ENCODE measurements at places on chromosomes 12 and 14.

DNA sequence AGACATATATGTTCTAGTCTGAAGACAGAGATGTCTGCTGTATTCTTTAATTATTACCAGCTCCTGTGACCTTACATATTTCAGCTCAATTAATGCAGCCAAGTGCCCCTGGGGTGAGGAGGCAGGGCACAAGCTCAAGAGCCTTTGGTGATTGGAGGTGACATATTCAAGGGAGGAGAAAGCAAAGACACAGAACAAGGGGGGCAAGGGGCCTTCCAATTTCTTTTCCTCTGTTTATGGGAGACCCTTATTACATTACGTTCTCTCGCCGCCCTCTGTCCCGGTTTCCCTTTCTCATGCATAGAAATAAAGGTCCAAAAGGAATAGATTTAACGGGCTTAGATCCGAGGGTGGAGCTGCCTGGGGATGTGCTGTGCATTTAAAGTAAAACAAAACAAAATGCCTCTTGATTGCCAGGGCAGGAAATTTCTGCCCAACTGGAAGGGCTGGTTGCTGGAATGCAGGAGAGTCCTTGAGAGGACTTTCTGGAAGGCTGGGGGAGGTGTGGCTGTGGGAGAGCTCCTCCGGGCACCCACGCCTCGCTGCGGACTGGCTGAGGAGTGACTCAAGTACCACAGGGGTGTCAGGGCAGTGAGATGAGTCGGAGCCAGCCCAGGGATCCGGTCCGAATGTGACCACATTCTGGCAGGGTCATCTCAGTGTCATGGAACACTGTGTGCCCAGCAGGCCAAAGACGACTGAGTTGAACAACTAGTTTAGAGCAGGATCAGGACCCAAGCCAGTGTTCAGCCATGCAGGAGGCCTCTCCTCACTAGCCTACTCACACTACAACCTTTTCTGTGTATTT, 32.1 kb upstream of the GSG1 start:
- DNase-seq = no peak

DNA sequence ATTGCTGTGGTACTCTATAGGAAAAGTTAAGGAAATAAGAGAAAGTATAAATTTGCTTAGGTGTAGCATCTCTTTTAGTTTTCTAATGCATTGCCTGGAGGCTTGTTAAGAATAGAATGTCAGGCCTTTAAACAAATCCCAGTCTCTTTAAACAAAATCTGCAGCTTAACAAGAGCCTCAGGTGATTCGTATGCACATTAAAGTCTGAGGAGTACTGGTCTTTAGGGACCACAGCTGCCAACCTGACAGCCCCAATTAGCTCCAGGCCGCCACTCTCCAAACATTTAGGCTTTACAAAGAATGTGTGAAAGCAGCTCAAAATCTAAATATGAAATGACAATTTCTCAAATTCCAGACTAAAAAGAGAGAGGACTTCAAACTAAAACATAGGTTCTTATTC, 35.7 kb downstream of the PAWR start:
- DNase-seq = no peak

- DNase-seq = no peak
Observed at GRCh38 chr12:115423546-115423987, 739.6 kb upstream of the TBX3 start.

DNA sequence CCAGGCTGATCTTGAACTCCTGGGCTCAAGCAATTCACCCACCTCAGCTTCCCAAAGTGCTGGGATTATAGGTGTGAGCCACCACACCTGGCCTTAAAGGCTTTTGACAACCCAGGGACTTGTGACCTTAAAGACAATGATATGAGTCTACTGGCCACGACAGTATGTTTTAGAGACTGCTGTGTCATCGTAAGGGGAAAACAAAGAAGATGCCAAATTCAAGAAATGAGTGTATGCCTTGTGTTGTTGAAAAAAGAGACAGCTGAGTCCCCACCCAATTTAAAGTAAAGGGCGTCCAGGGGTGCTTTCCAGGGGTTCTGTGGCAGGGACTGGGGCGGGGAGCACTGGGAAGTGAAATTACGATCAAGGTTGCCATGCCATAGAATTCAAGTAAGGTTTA, 26.4 kb upstream of the FBXO21 start:
- DNase-seq = no peak

GRCh38 chr12:123801573-123802178, 39.6 kb downstream of the DNAH10 start:
- no peak for DNase-seq

- DNase-seq = no peak
Observed at GRCh38 chr12:52838609-52839435, 4.7 kb upstream of the KRT79 start.

GRCh38 chr14:95023886-95024285, 133.4 kb downstream of the DICER1 start:
- DNase-seq = no peak

DNA sequence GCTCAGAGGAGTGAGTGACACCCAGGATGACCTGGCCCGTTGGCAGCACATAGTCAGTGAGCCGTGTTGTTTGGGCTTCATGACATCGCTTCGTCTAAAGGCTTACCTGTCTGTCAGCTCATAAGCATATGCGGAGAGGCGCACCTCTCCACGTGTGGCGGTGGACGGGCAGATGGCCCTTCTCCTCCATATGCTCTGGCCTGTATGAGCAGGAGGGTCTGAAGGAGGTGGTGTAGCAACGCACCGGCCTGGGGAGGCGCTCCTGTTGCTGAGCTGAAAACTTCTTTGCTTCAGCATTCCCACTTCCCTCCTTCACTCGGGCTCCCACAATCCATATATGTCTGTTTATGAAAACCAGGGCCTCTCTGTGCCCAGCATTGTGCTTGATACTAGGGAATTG, 186.1 kb downstream of the TSPAN9 start:
- no peak for DNase-seq

DNA sequence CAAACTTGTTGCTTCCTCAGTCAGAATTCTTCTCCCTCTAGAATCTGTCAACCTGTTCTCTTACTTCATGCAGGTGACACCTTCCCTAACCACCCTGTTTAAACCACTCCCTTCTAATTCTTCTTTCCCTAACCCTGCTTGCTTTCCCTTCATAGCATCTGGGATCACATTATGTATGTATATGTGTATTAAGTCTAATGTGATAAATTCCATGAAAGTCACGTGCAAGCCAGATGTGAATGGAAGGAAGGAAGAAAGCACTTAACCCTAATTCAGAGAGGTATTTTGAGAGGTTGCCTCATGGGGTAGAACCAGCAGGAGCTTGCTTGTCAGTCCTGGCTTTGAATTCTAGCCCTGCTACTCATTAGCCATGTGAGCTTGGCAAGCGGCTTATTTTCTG, 340.0 kb downstream of the TRHDE start:
- DNase-seq = no peak

DNA sequence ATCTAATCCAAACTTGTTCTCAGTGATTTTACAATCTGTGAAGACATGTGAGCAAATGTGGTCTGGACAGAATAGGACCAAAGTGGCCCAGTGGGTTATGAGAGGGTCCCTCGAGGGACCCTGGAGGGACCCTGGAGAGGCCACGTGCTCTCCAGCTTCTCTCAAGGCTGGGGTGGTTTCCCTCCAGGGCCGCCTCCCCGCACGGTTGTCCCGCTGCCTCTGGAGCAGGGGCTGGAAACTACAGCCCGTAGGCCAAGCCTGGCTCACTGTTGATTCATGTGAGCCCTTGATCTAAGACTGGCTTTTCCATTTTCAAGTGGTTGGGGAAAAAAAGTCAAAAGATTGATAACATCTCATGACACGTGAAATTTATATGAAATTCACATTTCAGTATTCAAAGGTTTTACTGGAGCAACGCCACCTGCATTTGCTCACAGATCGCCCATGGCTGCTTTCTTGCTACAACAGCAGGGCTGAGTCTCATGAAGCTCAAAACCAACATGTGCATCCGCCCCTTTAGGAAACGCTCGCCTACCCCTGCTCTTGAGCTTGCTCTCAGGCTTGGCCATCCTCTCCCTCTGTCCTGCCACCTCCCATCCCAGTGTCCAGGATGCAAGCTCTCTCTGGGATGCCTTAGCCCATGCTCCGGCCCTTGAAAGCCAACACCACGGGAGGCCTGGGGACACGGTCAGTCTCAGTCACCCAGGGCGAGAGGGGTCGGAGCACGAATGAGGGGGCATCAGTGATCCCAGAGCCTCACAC, 12.1 kb upstream of the LRTM2 start:
- DNase-seq = no peak

- no peak for DNase-seq
Observed at GRCh38 chr12:20314328-20314727, 54.0 kb upstream of the PDE3A start.

DNA sequence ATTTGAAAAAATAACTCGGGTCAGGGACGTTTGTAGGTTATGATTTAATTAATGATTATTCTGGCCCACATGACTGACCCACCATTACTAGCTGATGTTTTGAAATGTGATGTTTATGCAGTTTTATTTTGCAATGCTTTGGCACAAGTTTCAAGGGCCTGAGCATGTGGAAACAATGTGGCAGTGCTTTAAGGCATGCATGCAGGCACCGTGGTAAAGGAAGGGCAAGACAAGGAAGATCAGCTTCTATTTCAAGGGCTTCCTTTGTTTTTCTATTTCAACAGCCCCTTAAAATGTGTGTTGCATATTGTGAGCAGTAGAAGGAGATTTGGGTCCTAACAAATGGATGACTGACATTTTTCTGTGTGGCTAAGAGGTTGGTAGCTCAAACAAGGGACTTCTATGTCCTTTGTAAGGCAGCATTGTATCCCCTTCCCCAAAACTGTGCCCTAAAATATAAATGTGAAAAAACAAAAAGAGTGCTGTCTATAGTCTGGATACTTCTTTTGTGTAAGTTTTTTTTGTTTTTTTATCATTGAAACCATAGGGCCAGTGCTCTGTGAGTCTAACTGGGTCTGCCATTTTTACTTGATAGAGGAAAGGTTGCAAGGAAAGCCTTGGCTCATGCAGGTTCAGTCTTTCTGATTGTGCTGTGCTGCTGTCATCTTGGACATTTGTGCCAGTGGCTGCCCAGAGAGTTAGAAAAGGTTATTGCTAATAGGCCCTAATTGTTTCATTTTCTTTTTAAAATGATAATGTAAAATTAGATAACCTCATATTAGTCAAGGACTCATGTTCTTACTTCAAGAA, 103.5 kb downstream of the FGD4 start:
- DNase-seq = no peak

- no peak for DNase-seq
Observed at GRCh38 chr12:43009846-43010240, 420.3 kb upstream of the PRICKLE1 start.

DNA sequence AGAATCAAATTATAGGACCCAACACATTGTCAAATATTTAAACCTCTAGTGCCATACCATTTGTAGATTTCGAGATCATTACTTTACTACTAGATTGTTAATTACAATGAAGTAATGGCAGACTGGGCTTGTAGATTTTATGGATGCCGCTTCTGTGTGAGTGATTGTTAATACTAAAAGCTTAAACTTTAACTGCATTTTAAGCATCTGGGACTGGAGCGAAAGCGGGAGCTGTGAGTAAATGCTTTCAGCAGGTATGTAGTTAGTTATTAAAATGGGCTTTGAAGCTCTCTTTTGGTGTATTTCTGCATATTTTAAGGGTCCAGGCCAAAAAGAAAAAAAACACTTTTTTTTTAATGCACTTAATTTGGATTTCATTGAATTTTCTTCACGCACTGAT, 519.3 kb downstream of the MED13L start:
- DNase-seq = no peak

DNA sequence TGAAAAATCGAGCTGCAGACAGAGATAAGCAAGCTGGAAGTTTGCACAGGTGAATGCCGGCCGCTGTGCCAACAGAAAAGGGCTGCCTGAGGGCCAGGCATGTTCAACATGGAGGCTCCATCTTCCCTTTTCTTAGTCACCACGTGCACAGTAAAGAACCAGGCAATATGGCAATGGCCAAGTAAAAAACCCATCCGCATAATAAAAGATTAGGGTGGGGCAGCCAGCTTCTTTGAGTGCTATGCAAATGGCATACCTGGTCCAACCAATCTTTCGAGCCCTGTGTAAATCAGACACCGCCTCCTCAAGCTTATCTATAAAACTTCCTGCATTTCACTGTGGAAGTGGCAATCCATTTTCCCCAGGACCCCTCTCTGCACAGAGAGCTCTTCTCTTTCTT, 16.7 kb downstream of the PNP start:
- DNase-seq = no peak

DNA sequence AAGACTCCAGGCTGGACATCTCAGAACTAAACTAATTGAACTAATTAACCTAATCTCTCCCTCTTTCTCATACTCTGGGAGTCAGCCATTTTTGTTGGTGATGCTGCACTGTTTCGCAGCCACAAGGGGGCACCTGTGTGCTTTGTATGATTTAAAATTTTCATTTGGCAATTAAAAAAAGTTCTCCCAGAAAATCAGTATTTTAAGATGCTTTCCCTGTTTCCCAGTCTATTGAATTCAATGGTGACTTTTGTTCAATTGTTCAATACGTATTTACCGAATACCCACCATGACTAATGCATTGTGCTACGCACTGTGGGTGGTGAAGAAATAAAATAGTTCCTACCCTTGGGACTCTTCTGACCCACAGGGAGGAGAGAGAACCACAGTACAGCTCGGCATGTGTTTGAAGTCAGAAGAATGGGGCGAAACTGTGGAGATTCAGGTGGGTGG, 63.7 kb downstream of the ZNF664 start:
- no peak for DNase-seq

DNA sequence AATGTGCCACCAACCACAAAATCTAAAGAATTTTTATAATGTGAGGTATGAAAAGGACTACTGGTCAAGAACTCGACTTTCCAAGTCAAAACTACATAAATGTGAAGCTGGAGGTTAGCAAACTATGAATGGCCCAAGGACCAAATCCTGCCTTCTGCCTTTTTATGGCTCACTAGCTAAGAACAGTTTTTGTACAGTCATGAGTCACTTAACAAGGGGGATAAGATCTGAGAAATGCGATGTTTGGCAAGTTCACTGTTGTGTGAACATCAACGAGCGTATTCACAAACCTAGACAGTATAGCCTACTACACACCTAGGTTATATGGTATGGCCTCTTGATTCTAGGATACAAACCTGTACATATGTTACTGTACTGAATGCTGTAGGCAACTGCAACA, 28.2 kb downstream of the FERMT2 start:
- DNase-seq = no peak

DNA sequence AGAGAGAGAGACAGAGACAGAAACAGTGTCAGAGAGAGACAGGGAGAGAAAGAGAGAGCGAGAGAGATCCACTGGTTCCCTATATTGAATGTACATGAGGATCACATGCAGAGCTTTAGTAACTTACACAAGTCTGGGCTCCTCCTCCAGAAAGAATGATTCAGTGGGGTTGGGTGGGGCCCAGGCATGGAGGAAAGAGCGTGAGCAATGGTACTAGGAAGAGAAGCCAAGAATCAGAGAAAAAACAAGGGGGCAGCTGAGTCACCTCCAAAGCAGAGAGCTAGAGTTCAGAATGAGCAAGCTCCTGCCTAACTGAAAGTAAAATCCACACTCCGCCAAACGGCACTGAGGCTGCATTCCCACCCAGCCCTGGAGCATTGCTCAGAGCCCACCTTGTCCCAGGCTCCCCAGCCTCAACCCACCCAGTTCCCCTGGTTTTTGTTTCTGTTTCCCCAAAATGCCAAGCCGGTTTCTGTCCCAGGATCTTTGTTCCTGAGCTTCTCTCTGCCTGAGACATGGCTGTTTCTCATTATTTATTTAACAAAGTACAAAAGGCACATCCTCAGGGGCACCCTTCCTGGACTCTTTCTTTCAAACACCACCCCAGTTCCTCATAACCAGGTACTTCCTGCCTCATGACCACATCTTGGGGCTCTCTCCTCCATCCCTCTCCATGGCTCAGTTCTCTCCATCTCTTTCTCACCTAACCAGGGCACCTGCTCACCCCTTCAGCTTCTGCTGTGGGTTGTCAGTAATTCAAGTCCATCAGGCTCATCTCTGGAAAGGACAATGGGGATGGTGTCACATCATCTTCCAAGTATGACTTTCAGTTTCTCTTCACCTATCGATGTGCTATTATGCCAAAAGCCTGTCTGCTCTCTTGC, 670.3 kb upstream of the TBX3 start:
- DNase-seq = no peak
